Ovary (tissue), 10 donors: ENCODE measurements at places on chromosomes 2 and 18. TPM values are rescaled to one million over a fixed set of nuclear protein-coding genes. Genes with fewer than 3 reads are reported as not detected.

The CSRNP3 gene
- total RNA-seq: 9.6 TPM

The MARCO gene
- 1.1 TPM for total RNA-seq

The HS1BP3 gene
- 12.8 TPM for total RNA-seq

The CRACDL gene
- total RNA-seq: 2.7 TPM

The KCNG2 gene
- 0.17 TPM for total RNA-seq

The DSG1 gene
- total RNA-seq: not detected

The METTL4 gene
- 16.0 TPM for total RNA-seq

The CD207 gene
- not detected for total RNA-seq

The WNT10A gene
- total RNA-seq: 1.6 TPM

The HS6ST1 gene
- 48.0 TPM for total RNA-seq
